ENCODE measurements at places on chromosomes 12 and 14. TPM values are rescaled to one million over a fixed set of nuclear protein-coding genes. Genes with fewer than 3 reads are reported as not detected.

The LRP1-AS gene
- total RNA-seq, result not detected

The TNS2 gene
- total RNA-seq, result 128 TPM

The RNASE3 gene
- not detected for total RNA-seq

The RNASE7 gene
- not detected for total RNA-seq

The INSM2 gene
- not detected for total RNA-seq

Measured in smooth muscle cell of trachea (primary cell).